ENCODE measurements at places on chromosomes 11 and 22.
A peak's percentile ranks its signal among the peaks of the same experiment; 100 is the strongest.

DNA sequence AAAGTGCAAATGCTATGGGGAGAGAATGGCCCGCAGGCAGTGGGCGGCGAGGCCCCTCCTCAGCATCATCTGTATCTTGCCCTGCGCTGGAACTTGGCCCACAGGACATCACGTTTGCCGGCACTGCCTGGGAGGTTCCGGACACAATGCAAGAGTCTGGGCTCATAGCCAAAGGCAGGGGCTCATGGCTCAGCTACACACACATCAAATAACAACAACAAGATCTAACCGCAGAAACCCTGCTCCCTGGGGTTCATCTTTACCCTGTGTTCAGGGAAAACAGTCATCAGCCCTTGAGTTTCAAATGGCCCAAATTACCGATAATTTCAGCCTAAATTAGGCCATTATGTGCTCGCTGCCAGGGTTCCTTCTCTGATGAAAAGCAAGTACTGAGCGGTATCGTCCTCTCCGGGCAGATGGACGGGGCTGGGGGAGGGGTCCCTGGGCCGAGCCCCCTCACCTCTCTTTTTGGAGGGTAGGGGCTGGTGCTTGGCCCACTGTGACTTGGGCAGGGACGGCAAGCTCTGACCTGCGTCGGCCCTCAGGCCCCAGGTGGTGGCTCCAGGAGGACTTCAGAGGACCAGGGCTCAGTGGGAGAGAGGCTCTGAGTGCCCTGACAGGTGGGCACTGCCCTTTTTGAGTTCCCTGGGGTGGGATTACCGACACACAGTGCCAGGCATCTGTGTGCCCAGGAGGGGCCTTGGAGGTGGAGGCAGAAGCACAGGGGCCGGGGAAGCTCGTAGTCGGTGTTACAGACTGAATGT, 25.0 kb upstream of the GAL start:
- DNase-seq, result no peak

DNA sequence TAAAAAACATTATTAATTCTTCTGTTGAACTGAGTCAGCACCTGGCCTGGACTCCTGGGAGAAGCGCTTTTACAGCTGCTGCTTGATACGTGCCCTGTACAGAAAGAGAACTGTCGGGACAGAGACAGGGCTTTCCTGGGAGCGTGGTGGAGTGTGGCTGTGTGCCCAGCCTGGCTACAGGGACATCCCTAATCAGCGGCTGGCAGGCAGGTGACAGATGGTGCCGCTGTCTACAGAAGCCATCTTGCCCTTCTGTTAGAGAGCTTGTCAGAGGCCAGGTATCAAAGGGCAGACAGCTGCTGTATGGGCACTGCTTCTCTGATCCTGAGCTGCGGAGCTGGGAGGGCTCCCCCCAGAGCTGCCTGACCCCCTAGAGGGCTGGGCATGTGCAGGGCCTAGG, 361.8 kb downstream of the TENM4 start:
- DNase-seq, result no peak

DNA sequence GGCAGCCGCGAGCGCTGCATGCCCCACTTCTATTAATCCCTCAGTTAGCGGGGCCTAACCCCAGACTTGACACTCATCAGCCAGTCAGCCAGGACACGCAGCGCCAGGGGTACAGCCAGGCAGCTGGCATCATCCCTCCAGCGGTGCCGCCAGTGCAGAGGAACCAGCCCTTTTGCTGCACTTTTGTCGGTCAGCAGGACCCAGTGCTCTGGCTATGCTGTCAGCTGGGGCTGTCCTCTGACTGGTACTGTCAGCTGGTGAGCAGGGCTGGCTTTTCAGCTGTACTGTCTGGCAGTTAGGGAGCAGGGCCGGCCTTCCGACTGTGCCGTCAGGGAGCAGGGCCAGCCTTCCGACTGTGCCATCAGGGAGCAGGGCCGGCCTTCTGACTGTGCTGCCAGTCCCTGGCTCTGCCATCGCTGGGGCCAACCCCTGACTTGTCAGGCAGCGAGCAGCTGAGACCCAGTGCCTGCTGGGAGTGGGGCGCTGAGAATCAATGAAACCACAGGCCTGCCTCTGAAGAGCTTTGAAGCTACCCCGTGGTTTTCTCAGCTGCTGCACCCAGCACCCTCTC, 115.4 kb downstream of the KIAA1671 start:
- peak; percentile 84 for DNase-seq

- no peak for DNase-seq
Observed at GRCh38 chr11:82229341-82229740, 504.3 kb downstream of the FAM181B start.

- DNase-seq, result no peak
Observed at GRCh38 chr11:102367364-102367763, 20.4 kb downstream of the BIRC2 start.

- DNase-seq, result no peak
Observed at GRCh38 chr11:59960502-59961381, 3.1 kb upstream of the OOSP4A start.

GRCh38 chr22:29814003-29814402, 24.1 kb downstream of the ASCC2 start:
- no peak for DNase-seq

GRCh38 chr22:40867109-40867508, 5.2 kb upstream of the DNAJB7 start:
- DNase-seq, result no peak

GRCh38 chr22:17477391-17477833, 85.9 kb upstream of the SLC25A18 start:
- no peak for DNase-seq

- DNase-seq, result no peak
Observed at GRCh38 chr22:49124608-49125007, 703.1 kb downstream of the BRD1 start.

GRCh38 chr11:91239359-91239758, 985.3 kb upstream of the FAT3 start:
- no peak for DNase-seq

- no peak for DNase-seq
Observed at GRCh38 chr11:24687531-24688147, 190.8 kb downstream of the LUZP2 start.

DNA sequence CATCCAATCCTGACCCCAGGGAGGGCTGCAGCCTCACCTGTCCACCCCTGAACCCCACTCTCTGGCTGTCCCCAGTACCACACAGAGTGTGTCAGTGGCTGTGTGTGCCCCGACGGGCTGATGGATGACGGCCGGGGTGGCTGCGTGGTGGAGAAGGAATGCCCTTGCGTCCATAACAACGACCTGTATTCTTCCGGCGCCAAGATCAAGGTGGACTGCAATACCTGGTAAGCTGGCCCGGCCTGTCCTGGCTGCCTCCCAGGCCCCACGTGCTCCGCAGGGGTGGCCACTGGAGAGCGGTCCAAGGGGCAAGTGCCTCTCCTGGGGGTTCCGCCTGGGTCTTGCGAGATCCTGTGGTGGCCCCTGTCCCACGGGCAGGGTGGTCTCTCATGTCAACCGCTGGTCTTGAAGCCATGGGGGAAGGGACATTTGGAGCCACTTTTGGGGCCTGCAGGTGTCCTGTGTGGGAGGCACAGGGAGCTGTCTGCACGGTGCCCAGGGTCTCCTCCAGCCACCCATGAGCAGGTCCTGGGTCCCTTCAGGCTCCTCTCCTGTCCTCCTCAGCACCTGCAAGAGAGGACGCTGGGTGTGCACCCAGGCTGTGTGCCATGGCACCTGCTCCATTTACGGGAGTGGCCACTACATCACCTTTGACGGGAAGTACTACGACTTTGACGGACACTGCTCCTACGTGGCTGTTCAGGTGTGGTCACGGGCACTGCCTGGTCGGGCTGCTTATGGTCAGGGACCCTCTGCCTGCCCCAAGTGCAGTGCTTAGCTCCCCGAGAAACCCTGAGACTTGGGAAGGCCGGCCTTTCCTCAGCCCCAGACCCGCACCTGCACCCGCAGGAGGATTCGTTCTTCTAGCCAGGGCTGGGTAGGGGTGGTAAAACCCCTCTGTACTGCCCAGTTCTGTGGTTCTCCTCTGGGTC, 11.8 kb downstream of the MUC2 start:
- no peak for DNase-seq

Data from activated T-helper 1 cell treated with Interleukin-2 at 50 U/mL for 16 hours (primary cell).